ENCODE measurements at places on chromosomes 13 and 19.

GRCh38 chr13:84129966-84130365, 247.7 kb upstream of the SLITRK1 start:
- H3K4me3 ChIP-seq, result no peak overlapping the region
- no peaks in the 10 kb centered on the region for H3K4me1 ChIP-seq
- no peaks in the 10 kb centered on the region for H3K36me3 ChIP-seq
- H3K27ac ChIP-seq, result no peak overlapping the region
- no peak for DNase-seq

- H3K36me3 ChIP-seq, result no peaks in the 10 kb centered on the region
- no peaks in the 10 kb centered on the region for H3K27me3 ChIP-seq
- no peak for DNase-seq
- peak overlapping the region; percentile 59 for H3K4me3 ChIP-seq
Measured at GRCh38 chr19:13764821-13765394, 586 bp downstream of the MRI1 start.

DNA sequence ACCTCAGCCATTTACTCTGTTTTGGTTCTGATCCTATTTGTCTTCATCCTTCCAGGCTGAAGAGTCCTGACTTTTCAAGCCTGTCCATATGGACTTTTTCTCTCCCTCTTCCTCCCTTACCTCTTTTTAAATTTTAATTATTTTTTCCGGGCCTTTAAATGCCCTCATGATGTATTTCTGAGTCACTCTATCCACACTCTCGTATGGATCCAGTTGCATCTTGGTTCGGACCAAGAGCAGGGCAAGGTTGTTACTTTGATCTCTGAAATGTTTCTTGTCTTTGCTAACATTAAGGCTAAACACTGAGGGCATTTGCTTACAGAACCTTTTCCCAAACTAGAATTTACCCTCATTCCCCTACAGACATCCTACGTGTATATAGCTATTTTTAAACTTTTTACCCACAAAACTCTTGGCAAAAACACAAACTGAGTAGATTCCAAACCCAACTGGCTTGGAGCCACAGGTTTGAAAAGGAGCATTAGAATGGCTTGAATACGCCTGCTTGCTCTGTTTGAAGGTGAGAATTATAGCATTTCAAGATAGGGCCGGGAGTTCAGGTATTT, 47.4 kb upstream of the SERPINE3 start:
- no peaks in the 10 kb centered on the region for H3K4me1 ChIP-seq
- H3K4me3 ChIP-seq, result no peak overlapping the region
- H3K36me3 ChIP-seq, result no peaks in the 10 kb centered on the region
- 0 out of 2 replicates have a peak, but pooled peaks cover 3% of the 10 kb centered on the region for H3K27me3 ChIP-seq

GRCh38 chr13:110541526-110541920, 20.0 kb downstream of the RAB20 start:
- H3K36me3 ChIP-seq, result no peaks in the 10 kb centered on the region
- H3K27ac ChIP-seq, result no peak overlapping the region
- H3K4me3 ChIP-seq, result no peak overlapping the region
- no peak for DNase-seq
- no peaks in the 10 kb centered on the region for H3K27me3 ChIP-seq

- H3K36me3 ChIP-seq, result no peaks in the 10 kb centered on the region
- H3K27ac ChIP-seq, result no peak overlapping the region
- no peak for DNase-seq
- H3K27me3 ChIP-seq, result no peaks in the 10 kb centered on the region
Measured at GRCh38 chr19:461721-462551, 1.1 kb upstream of the SHC2 start.

DNA sequence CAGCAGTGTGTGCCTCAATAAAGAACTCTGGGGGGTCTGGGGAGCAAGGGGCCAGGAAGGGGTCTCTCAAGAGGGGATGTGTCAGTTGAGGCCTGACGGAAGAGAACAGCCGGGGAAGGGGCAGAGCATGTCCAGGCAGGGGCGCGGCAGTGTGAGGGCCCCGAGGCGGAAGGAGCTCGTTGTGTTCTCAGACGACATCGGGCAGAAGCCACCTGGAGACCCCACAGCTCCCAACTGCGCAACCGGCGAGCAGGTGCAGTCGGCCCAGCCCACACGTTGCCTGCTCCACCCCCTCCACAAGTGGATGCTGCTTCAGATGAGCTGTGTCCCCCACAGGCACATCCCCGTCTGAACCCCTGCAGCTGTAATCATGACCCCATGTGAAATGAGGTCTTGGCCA, 4.9 kb downstream of the CACTIN start:
- no peak overlapping the region for H3K27ac ChIP-seq
- DNase-seq, result no peak
- H3K36me3 ChIP-seq, result peaks cover 5% of the 10 kb centered on the region
- H3K27me3 ChIP-seq, result no peaks in the 10 kb centered on the region

- peak overlapping the region; percentile 53 for H3K4me3 ChIP-seq
- no peak overlapping the region for H3K27ac ChIP-seq
- no peak for DNase-seq
- H3K27me3 ChIP-seq, result no peaks in the 10 kb centered on the region
- no peaks in the 10 kb centered on the region for H3K4me1 ChIP-seq
Measured at GRCh38 chr19:17831419-17831888, 10.1 kb upstream of the INSL3 start.

GRCh38 chr19:5282901-5283300, 57.7 kb downstream of the PTPRS start:
- no peak for DNase-seq
- no peak overlapping the region for H3K4me3 ChIP-seq
- no peaks in the 10 kb centered on the region for H3K27me3 ChIP-seq
- H3K4me1 ChIP-seq, result no peaks in the 10 kb centered on the region

DNA sequence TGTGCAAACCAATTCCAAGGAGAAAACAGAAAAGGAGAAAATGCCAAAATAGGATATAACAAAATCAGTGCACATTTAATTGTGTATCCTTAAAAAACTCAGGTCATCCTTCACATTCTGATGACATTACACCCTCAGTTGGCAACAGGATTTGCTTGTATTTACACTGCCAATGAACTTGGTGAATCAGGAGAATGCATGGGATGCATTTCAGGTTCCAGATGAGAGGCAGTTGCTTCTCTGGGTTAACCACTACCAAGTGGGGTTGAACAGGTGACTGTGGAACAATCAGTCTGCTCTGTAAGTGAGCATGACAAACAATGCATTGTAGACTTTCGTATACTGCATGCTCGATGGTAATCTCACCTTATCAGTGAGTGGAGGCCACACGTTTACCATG, 79.1 kb downstream of the STARD13 start:
- H3K4me3 ChIP-seq, result no peak overlapping the region
- no peak overlapping the region for H3K27ac ChIP-seq
- no peaks in the 10 kb centered on the region for H3K27me3 ChIP-seq
- H3K36me3 ChIP-seq, result no peaks in the 10 kb centered on the region

GRCh38 chr19:34145741-34146202, 26.5 kb upstream of the LSM14A start:
- no peaks in the 10 kb centered on the region for H3K4me1 ChIP-seq
- no peak overlapping the region for H3K27ac ChIP-seq
- no peaks in the 10 kb centered on the region for H3K36me3 ChIP-seq
- no peak for DNase-seq

DNA sequence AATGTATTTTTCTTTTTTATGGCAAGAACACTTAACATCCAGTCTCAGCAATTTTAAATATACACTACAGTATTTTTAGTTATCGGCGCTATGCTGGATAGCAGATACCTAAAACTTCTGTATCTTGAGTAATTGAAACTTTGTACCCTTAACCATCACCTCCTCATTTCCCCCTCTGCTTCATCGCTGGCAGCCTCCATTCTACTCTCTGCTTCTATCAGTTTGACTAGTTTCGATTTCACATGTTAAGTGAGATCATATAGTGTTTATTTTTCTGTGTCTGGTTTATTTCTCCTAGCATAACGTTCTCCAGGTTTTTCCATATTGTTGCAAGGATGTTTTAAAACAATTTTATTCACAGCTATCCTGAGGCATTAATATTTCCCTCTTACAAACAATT, 340.8 kb upstream of the SLC10A2 start:
- no peak overlapping the region for H3K27ac ChIP-seq
- H3K4me3 ChIP-seq, result no peak overlapping the region
- DNase-seq, result no peak
- H3K4me1 ChIP-seq, result no peaks in the 10 kb centered on the region
- no peaks in the 10 kb centered on the region for H3K27me3 ChIP-seq

GRCh38 chr13:40440990-40441820, 225.2 kb downstream of the FOXO1 start:
- H3K36me3 ChIP-seq, result no peaks in the 10 kb centered on the region
- no peak overlapping the region for H3K4me3 ChIP-seq
- no peak overlapping the region for H3K27ac ChIP-seq
- DNase-seq, result no peak

DNA sequence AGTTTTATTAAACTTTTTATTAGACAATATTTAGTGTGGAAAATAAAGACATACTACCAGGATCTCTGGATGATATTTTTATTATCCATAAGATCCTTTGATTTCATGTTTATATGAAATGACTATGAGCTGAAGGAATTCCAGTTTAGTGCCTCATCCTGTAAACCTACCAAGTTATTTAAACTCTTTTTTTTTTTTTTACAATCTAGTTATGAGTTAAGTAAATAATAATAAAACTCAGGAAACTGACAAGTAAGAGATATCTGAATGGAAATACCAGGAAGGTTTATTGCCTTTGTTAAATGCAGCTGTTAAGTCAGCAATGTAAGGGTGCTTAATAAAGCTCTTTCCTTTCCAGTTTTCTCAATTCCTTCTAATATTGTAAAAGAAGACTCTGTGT, 53.9 kb downstream of the RXFP2 start:
- no peaks in the 10 kb centered on the region for H3K36me3 ChIP-seq
- no peaks in the 10 kb centered on the region for H3K27me3 ChIP-seq
- no peaks in the 10 kb centered on the region for H3K4me1 ChIP-seq
- no peak overlapping the region for H3K4me3 ChIP-seq
- no peak for DNase-seq

DNA sequence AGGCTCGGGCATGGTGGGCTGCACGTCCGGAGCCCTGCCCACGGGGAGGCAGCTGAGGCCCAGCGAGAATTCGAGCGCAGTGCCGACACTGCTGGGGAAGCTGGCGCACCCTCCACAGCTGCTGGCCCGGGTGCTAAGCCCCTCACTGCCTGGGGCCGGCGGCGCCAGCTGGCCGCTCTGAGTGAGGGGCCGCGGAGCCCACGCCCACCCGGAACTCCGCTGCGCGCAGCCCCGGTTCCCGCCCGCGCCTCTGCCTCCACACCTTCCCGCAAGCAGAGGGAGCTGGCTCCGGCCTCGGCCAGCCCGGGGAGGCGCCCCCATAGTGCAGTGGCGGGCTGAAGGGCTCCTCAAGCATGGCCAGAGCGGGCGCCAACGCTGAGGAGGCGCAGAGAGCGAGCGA, 2080.4 kb downstream of the PCDH9 start:
- no peak for DNase-seq
- H3K4me3 ChIP-seq, result no peak overlapping the region
- H3K4me1 ChIP-seq, result peaks cover 6% of the 10 kb centered on the region

GRCh38 chr19:42468273-42468796, 25.6 kb upstream of the CXCL17 start:
- 0 out of 2 replicates have a peak, but pooled peaks cover 2% of the 10 kb centered on the region for H3K4me1 ChIP-seq
- no peak overlapping the region for H3K27ac ChIP-seq
- DNase-seq, result no peak
- H3K27me3 ChIP-seq, result no peaks in the 10 kb centered on the region
- no peak overlapping the region for H3K4me3 ChIP-seq

DNA sequence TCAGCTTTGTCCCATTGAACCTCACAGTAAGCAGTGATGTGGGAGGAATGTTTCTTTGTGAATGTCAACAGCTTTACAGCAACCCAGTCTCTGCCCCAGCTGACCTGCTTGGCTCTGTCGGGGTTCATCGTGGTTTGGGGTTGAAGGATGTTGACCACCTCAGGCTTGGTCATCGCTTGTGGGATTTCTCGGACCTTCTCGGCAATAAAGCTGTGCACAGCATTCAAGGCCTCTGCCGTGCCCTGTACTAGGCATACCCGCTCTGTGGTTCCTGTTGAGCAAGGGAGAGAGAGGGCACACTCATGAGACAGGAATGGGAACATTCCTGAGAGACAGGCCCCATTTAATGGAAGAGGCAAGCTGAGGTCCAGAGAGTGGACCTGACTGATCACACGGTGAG, 20.0 kb downstream of the NOVA2 start:
- DNase-seq, result no peak
- H3K36me3 ChIP-seq, result no peaks in the 10 kb centered on the region
- no peak overlapping the region for H3K27ac ChIP-seq

GRCh38 chr19:52658595-52658994, 20.4 kb upstream of the ZNF83 start:
- no peak overlapping the region for H3K4me3 ChIP-seq
- no peaks in the 10 kb centered on the region for H3K4me1 ChIP-seq
- H3K27ac ChIP-seq, result no peak overlapping the region
- DNase-seq, result no peak

DNA sequence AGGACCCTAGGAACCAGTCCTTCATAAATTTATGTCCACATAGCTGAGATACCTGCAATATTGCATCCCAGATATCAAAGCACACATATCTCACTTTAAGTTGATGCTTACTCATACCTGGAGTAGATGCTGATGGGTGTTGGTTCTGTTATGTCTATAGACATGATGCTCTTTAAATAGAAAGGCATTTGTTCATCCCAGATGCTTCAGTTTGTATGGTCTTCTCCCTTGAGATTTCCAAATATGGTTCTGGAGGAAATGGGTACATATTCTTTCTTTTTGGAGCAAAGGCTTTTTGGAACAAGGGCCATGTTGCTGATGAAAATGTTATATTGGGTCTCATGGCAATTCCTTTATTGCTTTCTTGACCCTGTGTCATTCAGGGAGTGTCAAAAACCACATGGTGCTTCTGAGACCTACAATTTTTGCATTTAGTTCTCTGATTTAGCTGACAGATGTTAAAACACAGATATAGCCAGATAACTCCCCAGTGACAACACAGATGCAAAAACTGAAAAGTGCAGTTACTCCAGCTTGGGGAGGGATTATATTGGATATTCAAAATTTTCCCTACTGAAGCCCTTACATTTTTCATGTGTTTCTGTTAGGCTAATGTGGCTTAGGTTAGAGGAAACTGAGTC, 211.4 kb downstream of the KCNRG start:
- H3K27ac ChIP-seq, result peak overlapping the region; percentile 91
- no peaks in the 10 kb centered on the region for H3K27me3 ChIP-seq
- no peak for DNase-seq
- H3K4me3 ChIP-seq, result no peak overlapping the region
- H3K4me1 ChIP-seq, result peaks cover 17% of the 10 kb centered on the region

- H3K27me3 ChIP-seq, result no peaks in the 10 kb centered on the region
- H3K27ac ChIP-seq, result no peak overlapping the region
- H3K4me1 ChIP-seq, result no peaks in the 10 kb centered on the region
- H3K36me3 ChIP-seq, result no peaks in the 10 kb centered on the region
- H3K4me3 ChIP-seq, result no peak overlapping the region
- no peak for DNase-seq
Measured at GRCh38 chr19:9848762-9849161, 13.6 kb downstream of the PIN1 start.

- H3K4me3 ChIP-seq, result no peak overlapping the region
- no peaks in the 10 kb centered on the region for H3K36me3 ChIP-seq
- no peak overlapping the region for H3K27ac ChIP-seq
- no peak for DNase-seq
- no peaks in the 10 kb centered on the region for H3K4me1 ChIP-seq
- H3K27me3 ChIP-seq, result no peaks in the 10 kb centered on the region
Measured at GRCh38 chr13:49055021-49055420, 79.3 kb downstream of the FNDC3A start.

Data from Panc1 (cell line).